Stimulated activated CD8-positive, alpha-beta memory T cell treated with anti-CD3 and anti-CD28 coated beads, Interleukin-2, amount 100 ng/mL, for 48 hours (primary cell): ENCODE measurements at places on chromosomes 6 and 20.

GRCh38 chr6:165678904-165679303, 15.9 kb upstream of the PDE10A start:
- DNase-seq, result no peak

DNA sequence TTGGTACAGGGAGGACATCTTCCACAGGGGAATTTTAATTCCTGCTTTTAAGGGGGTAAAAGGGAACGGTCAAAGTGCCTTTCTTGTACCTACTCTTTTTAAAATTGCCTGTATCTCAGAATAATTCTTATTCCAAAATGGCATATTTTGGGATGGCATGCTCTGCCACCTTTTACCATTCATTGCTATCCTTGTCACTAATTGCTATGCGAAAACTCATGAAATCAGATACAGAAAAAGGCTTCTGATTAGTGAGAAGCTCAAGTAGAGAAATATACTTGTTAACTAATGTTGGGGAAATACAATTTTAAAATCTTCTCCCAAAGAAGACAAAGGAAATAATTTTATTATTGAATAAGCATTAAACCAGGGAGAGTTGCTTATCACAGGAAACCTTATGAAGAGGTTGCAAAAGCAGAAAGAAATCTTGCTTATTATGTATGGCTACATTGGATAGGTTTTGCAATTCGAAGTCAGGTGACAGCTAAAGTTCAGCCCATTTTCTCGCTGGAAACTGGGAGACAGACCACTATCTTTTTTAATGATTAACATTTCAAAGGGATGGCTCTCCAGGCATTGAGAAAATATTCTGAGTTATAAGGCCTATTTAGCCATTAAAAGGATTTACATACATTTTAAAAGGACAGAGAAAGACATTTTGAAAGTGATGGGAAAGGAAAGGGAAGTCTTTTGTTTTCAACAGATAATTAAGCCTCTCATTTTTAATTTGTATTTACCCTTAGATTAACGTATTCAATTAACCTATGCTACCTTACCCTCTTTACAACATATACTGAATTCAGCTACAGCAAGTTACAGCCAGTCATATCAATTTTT, 110.3 kb upstream of the PRSS16 start:
- DNase-seq, result no peak

DNA sequence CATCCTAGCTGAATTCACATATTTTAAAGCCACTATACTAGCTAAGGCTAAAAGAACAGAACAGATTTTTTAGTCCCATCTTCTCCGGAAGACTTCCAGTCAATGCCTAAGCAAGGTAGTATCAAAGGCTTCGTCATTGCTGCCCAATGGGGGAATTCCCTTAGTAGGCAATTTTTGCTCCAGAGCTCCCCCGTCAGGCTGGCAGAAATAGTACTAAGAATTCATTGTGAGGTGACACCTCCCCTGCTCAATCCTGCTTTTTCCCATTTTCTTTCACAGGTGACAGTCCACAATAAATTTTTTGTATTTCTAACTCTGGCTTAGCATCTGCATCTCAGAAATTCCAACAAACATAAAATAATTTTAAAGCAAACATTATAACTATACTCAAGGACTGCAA, 52.8 kb upstream of the SRSF6 start:
- DNase-seq, result no peak

- DNase-seq, result no peak
These were observed 718.5 kb downstream of the RFPL4B start for GRCh38 chr6:113065611-113066010.

DNA sequence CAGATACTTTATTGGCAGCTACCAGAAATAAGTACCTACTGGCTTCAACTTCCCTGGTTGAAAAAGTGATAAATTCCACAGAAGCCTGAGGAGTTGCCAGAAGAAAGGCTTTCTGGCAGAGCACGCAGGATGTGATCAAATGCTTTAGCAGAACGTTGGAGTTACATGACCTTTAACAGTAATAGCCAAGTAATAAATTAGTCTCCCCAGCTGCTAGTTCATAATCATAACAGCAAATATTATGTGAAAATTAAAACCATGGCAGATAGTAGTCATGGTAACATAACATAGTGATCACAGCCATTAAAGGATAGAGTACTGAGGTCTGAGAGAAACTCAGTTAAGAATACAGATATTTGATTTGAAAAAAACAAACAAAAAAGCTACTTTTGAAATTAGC, 567.7 kb downstream of the ADGRB3 start:
- DNase-seq, result no peak

GRCh38 chr6:23851522-23851921, 274.5 kb upstream of the NRSN1 start:
- no peak for DNase-seq

GRCh38 chr20:49583669-49584417, 15.9 kb upstream of the PTGIS start:
- no peak for DNase-seq

GRCh38 chr6:140609956-140610355, 1235.5 kb upstream of the CITED2 start:
- DNase-seq, result no peak

DNA sequence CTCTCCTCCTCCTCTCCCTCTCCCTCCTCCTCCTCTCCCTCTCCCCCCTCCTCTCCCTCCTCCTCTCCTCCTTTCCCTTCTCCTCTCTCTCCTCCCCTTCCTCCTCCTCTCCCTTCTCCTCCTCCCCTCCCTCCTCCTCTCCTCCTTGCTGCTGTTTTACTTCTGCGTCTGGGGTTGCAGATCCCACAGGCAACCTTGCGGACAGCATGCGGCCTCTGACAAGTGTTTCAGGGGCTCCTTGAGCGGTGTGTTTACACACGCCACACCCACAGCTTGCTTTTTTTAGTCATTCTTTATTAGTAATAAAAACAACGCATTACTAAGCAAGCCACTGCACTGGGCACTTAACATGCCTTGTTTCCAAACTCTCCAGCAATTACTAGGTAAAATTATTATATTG, 81.9 kb downstream of the TFAP2C start:
- no peak for DNase-seq

DNA sequence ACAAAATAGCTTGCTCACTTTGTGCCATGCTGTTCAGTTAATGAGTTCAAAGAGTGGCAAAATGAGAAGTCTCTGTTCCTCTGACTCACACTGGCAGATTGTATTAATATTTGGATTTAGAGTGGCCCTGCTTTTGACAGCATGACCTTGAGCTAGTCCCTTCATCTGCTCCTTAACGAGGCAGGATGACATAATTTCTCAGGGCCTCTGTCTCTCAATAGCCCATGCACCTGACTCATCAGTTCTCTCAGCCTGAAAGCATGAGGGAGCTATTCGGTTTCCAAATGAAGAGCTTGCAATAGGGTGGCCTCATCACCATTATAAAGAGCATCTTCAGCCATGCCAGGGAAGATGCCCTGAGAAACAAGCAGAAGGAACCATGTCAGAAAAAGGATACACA, 38.2 kb downstream of the CAP2 start:
- no peak for DNase-seq

DNA sequence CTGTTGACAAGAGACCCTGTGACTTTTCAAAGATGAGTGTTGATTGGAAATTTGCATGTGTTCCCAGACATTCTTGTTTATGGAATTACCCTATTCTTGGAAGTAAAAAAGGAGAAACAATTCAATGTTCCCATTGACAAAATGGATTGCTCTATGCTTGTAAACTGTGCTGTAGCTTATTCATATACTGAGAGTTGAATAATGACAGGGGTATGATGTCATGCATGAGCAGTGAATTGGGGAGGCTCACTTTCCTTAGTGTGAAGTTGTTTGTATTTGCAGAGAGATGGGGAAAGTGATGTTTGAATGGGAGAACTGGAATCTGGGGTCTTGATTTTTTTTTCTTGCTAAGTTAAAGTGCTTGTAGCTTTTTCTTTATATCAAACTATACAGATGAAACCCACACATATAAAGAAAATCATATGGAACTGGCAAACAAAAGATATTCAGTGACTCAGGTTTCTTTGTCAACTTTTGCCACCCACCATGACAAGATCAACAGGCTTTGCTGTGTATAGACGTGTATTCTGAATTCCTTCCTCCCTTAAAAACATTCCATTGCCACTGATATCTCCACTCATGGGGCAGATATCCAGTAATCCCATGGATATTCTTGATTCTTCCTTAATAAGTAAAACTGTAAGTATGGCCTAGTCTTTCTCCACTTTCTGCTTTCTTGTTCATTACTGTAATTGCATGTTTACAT, 97.8 kb upstream of the JAG1 start:
- no peak for DNase-seq

- DNase-seq, result no peak
These were observed 181.0 kb upstream of the RSPO3 start for GRCh38 chr6:126937426-126937825.

- DNase-seq, result no peak
These were observed 12.2 kb downstream of the GTPBP2 start for GRCh38 chr6:43616725-43617472.

DNA sequence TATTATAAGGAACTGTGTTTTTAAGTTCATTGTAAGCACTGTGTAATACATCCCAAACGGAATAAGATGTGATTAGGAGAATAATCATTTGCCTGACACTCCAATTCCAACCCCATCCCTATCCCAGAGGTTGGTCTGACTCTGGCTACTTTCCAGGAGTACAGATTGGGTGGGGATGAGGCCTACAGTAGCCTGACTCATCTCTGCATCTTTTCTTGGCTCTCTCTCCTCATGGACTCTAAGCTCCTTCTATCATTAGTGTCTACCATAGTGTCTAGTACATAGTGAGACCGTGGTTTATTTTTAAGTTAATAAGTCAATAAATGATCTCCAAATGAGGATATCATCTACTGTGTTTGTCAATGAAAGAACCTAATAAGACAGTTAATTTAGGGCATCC, 92.2 kb upstream of the CNKSR3 start:
- DNase-seq, result no peak

DNA sequence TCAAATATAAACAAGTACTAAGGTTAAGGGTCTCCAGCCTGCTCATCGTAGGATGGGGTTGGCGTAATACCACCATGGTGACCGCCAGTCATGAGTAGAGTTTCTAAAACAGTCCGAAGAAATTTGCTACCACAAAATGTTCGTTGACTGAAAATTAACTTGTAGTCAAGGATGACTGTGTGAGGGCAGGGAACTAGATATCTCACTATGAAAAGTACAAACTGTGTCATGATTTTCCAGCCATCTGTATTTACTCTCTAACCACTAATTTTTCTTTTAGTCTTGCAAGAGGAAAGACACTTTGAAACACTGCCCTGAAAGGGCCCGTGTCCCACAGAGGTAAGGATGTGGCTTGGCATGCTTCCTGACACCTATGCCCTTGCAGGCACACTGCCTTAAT, 99.7 kb downstream of the IRF4 start:
- DNase-seq, result no peak

- DNase-seq, result no peak
These were observed 34.3 kb downstream of the LRRC1 start for GRCh38 chr6:53828966-53829697.

DNA sequence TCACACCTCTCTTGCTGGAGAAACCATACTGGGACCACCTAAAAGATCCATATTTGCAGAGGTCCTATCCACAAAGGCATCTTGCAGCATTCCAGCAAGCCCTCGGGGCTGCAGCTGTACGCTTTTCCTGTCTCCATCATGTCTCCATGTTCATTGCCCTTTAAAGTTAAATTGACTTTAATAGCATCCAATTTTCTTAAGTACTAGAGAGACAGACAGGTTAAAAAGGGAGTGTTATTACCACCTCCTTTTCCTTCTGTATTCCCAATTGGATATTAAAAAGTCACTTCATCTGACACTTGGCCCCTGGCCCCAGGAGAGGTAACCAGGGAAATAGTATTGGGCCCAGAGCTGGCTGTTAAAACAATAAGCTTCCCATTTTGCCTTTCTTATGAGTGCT, 178.6 kb downstream of the UNC5CL start:
- no peak for DNase-seq

GRCh38 chr6:153599901-153600300, 439.1 kb upstream of the OPRM1 start:
- no peak for DNase-seq

- no peak for DNase-seq
These were observed 43.4 kb upstream of the TRAM2 start for GRCh38 chr6:52620055-52620905.
